ENCODE measurements at places on chromosomes 11 and 22. TPM values are rescaled to one million over a fixed set of nuclear protein-coding genes. Genes with fewer than 3 reads are reported as not detected.

DNA sequence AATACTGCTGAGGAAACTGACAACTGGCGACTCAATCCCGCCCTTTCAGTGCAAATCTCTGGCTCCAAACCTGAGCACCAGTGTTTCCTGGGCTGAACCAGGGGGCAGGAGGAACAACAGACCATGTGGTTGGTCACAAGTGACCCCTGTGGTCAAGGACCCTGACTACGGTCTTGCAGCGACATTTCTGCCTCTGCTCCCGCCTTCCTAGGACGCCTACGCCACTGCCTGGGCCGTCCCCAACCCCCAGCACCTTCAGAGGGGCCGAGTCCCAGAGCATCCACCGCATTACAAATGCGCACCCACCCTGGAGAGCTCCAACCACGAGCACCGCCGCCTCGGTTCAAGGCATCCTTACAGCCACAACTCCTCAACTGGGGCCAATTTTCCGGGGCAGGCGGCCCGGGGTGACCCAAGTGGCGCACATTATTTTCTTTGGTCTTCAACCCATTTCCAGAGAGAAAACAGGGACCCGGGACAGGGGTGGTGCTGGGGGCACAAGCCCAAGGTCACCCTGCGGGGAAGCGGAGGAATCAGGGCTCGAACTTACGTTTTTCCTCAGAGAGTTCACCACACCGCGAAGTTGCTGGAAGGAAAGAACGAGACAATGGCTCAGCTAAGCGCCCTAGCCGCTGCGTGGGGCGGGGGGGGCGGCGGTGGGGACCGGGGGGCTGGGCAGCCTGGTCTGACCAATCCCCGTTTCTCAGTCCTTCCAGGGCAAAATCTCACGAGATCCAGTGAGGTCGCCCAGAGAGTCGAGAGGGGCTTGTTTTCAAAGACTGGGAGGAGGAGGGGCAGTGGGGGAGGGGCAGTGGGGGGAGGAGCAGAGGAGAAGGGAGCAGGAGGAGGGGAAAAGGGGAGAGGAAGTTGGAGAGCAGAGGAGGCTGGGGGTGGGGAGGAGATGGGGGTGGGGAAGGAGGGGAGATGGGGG lies 1.8 kb downstream of the PRAME start:
- DNase-seq, result no peak

DNA sequence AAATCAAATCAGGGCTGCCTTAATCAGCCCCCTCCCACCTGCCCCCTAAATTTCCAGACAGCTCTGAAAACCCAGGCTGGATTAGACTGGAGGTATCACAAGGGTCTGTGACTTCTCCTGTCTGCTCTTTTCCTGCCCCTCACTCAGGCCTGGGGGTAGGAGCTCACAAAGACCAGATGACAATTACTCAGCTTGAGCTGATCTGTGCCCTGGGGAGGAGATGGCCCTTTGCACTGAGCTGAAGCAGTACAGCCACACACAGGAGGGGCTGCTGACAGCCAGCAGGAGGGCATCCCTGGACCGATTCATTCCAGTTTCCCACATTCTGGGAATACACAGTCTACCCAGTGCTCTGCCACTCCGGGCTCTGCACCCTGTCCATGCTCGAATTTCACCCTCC lies 4.2 kb downstream of the ABCC8 start:
- no peak for DNase-seq

- peak; percentile 44 for DNase-seq
These were observed 486 bp downstream of the NAP1L4 start for GRCh38 chr11:2991452-2992233.

- DNase-seq, result no peak
These were observed 23.8 kb downstream of the MRPL23 start for GRCh38 chr11:1970956-1971355.

The NXPE1 gene
- not detected for total RNA-seq

The SLC22A8 gene
- not detected for total RNA-seq

Measured in thyroid gland (tissue), 4 donors.